ENCODE measurements at places on chromosomes 2 and 18. TPM values are rescaled to one million over a fixed set of nuclear protein-coding genes. Genes with fewer than 3 reads are reported as not detected.

TUBA3E gene
- total RNA-seq = not detected

PAX3 gene
- not detected for total RNA-seq

CELF4 gene
- total RNA-seq = 1.0 TPM

TANC1 gene
- 73.2 TPM for total RNA-seq

OTOS gene
- total RNA-seq = not detected

FOXI3 gene
- not detected for total RNA-seq

PAPOLG gene
- total RNA-seq = 11.1 TPM

ALPG gene
- 1.7 TPM for total RNA-seq

GREB1L gene
- 0.69 TPM for total RNA-seq

DLX2 gene
- total RNA-seq = not detected

CCT7 gene
- total RNA-seq = 135 TPM

DCAF17 gene
- total RNA-seq = 6.2 TPM

EMILIN1 gene
- 57.0 TPM for total RNA-seq

SCN3A gene
- total RNA-seq = 1.0 TPM

All from upper lobe of left lung (tissue), 6 donors.